GM10248 (cell line): ENCODE measurements at places on chromosomes 16 and 17.

- DNase-seq = peak; percentile 74
These were observed at the start of gene CACNG3 for GRCh38 chr16:24255456-24256371. Gene CACNG3 (plus strand): TSS chr16:24256335. CDS start chr16:24256755, 420 bp downstream.

DNA sequence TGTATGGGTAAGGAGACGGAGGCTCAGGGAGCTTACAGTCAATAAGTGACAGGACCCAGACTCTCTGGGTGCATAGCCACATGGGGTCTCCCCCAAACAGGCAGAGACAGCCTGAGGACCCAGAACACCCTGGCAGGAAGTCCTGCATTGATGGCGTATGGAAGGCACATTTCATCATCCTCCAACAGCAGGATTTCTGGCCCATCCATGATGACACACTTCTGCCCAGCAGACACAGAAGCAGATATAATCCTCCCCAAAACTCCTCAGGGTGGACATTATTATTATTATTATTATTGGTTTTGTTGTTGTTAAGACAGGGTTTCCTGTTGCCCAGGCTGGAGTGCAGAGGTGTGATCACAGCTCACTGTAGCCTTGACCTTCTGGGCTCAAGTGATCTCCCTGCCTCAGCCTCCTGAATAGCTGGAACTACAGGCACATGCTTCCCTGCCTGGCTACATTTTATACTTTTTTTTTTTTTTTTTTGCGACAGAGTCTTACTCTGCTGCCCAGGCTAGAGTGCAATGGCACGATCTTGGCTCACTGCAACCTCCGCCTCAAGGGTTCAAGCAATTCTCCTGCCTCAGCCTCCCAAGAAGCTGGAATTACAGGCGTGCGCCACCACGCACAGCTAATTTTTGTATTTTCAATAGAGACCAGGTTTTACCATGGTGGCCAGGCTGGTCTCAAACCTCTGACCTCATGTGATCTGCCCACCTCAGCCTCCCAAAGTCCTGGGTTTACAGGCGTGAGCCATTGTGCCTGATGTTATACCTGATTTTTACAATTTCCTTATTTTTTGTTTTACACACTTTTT lies 6.8 kb upstream of the HROB start:
- DNase-seq = no peak

DNA sequence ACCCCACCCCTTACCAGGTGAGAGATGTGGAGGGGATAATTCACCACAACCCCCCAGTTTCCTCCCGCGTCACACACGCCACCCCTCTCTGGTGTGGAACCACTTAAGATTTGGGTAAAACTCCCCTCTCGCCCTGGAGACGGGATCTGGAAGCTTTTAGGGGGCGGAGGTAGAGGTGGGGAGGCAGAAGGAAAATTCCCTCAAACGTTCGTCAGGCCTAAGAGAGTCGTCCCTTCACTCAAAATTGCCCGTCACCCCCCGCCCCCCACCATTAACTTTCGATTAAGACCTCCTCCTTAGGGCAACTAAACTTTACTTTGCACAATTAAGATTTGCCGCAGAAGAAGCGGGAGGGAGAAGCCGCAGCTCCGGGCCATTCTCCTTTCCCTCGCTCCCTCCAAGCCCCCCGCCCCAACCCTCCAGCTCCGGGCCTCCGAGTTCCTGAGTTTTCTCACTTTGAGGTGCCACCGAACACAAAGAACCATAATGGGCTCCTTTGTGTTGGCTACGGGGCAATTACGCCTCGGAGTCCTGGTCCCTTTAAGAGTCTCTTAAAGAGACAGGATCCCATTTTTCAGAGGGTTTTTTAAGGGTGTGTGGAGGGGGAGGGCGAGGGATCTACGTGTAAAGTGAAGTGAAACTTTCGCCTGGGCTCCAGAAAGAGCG lies 985 bp upstream of the FZD2 start:
- DNase-seq = peak; percentile 78

DNA sequence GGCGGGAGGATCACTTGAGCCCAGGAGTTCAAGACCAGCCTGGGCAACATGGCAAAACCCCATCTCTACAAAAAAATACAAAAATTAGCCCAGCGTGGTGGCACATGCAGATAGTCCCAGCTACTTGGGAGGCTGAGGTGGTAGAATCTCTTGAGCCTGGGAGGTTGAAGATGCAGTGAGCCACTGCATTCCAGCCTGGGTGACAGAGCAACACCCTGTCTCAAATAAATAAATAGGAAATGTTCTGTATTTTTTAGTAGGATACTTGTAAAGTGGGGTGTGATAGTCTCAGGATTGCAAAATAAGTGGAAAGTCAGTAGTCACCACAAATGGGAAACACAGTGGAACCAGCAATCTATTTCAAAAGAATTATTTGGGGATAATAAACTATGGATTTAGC lies 4.0 kb downstream of the RSPRY1 start:
- DNase-seq = no peak

- no peak for DNase-seq
These were observed 9.5 kb upstream of the KSR1 start for GRCh38 chr17:27446569-27447301.

DNA sequence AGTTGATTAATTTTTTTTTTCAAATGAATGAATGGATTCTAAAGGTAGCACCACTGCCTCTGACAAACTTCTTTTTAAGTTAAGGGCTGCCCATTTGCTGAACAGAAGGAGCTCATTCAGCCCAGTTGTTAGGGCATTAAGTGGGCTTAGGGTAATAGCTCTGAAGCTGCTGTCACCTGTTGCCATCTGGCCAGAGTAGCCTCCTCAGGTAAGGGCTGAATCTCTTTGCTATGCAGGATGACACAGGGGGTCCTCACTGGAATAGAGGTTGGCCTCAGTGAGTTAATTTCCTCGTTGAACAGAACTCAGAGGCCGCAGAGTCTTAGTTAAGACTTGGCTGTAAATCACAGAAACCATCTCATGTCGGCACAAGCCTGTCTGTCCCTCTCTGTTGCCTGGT lies 232.8 kb downstream of the CCDC182 start:
- no peak for DNase-seq

DNA sequence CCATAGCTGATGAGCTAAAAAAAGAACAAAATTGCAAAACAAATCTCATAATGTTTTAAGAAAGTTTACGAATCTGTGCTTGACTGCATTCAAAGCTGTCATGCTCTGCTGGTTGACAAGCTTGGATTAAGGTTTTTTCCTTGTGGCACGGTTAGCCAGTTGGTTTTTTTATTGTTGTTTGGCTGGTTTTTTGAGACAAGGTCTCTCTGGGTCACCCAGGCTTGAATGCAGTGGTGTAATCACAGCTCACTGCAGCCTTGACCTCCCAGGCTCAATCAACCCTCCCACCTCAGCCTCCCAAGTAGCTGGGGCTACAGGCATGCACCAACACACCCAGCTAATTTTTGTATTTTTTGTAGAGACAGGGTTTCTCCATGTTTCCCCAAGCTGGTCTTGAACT lies 45.7 kb downstream of the PHKB start:
- no peak for DNase-seq

DNA sequence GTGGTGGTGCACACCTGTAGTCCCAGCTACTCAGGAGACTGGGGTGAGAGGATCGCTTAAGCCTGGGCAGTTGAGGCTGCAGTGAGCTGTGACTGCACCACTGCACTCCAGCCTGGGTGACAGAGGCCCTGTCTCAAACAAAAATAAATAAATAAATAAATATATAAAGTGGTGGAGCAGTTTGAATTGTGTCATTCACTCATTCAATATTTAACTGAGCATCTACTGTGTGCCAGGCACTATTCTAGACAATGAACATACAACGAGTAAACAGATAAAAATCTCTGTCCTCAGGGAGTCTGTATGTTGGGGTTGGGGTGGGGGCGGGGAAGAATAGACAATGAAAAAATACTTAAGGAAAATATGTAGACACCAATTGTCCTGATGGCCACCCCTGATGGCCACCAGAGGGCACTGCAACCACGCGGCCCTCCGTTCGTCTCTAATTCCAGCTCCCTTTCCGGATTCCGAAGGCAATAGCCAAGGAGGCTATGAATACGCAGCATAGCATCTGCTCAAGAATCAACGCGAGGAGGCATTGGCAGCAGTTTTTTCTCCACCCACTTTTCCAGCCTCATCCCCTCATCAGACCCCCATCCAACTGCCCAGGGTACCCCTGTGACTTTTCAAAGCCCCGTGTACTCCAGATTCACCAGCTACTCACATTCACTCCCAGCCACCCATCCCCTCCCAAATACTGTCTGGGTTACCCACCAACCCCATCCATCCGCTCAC lies 21.4 kb downstream of the QPRT start:
- peak; percentile 73 for DNase-seq

- DNase-seq = no peak
These were observed 30.8 kb upstream of the RBBP6 start for GRCh38 chr16:24508614-24509013.

DNA sequence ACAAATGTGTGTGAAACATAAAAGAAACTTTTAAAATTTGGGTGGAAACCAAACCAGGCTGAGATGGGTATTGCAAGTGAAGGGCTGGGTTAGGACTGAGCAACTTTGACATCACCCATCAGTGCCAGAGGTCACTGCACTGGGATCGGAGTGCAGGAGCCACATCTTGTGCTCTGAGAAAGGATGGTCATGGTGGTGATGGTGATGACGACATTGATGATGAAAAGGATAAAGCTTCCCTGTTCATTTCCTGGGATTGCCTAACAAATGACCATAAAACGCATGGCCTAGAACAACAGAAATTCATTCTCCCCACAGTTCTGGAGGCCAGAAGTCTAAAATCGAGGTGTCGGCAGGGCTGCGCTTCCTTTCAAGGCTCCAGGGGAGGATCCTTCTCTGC lies 324.0 kb downstream of the MAF start:
- no peak for DNase-seq

DNA sequence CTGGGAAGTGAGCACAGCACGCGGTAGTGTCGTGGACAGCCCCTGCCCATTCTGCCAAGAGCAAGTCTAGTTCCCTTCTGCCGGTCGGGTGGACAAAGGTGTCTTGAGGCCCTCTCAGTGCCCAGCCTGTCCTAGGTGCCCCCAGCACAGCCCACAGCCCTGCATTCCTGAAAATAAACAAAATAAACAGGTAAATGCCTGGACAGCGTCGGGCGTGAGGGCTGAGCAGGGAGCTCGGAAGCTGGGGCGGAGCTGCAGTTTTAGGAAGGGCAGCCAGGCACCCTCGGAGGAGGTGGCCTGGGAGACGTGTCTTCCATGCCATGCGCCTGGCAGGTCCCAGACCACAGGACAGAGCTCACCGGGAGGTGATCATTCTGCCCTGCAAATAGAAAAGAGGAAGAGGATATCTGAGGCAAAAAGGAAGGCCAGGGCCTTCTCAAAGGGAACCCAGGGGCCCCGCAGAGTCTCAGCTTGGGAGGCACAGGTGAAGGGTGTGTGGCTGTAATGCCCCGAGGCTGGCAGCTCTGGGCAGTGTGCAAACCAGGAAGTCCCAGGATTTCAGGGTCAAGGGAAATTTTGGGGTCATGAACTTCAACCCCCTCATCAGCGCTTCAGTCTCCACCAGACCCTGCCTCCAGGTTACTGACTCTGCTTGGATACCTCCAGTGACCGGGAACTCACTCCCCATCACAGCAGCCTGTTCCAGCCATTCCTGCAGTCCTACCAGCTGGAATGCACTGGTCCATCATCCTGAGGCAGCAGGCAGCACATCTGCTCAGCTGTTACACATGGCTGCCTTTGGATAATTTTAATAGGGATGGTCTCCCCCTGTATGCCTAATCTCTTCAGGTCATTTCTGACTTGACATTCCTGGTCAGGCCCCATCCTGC lies 1.7 kb downstream of the ZNF469 start:
- DNase-seq = no peak

- no peak for DNase-seq
These were observed 28.3 kb downstream of the RTN4RL1 start for GRCh38 chr17:1996800-1997288.

DNA sequence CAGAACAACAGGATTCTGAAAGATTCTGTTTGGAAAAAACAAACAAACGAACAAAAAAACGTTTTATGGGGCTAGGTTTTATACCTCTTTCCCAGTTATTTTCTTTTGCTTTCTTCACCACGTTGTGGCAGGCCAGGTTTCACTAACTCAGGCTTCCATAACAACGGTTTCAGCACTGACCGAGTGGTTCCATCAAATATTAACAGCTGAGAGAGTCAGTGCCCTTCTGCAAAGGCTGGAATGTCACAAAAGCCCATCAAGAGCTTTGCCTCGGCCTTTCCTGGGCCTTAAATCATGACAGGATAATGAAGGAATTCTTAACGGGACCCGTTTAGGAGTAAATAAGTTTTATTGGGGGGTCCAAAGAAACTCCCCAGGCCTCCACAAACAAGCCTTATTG lies 34.2 kb downstream of the MPHOSPH6 start:
- DNase-seq = no peak

DNA sequence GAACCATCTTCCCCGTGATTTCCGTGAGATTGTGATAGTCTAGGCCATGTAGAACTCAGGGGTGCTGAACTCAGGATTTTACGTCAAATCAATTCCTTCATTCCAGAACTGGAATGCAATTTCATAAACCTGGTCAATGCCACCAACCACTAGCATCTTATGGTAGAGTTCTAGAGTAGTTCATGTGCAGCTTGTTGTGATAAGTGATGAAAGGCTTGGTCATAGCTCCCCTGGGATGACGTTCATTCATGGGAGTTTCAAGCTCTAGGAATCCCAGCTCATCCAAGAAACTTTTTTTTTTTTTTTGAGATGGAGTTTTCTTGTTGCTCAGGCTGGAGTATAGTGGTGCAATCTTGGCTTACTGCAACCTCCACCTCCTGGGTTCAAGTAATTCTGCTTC lies 3.7 kb upstream of the DPEP2 start:
- DNase-seq = no peak

- no peak for DNase-seq
These were observed 21.4 kb downstream of the DCUN1D3 start for GRCh38 chr16:20878682-20879147.

GRCh38 chr16:85927959-85928358 lies 29.0 kb downstream of the IRF8 start:
- DNase-seq = no peak

DNA sequence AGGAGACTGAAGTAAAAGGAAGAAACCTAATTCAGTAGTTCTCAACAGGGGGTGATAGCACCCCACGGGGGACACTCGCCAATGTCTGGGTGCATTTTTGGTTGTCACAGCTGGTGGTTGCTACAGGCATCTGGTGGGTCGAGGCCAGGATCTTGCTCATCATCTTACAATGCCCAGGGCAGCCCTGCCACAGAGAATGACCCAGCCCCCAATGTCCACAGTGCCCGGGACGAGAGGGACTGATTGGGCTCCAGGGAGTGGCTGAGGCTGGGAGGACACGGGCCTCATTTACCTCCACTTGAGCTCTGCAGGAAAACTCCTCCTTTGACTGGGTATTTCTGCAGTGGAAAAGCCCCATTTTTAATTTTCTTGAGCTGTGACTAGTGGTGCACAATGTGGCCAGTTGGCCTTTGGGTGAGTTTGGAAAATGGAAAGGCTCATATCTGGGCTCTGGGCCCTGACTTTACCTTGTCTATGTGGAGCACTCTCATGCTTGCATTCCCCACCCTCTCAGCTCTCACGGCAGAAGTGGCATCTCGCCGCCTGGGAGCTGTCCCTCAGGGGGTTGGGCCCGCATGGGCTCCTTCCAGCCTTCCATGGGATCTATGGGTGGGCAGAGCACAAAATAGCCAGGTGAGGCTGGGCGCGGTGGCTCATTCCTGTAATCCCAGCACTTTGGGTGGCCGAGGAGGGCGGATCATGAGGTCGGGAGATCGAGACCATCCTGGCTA lies 37.7 kb upstream of the IRF8 start:
- no peak for DNase-seq
